ENCODE measurements at places on chromosomes 1 and 21.

GRCh38 chr21:44568667-44569556, 4.6 kb upstream of the KRTAP10-4 start:
- no peak for DNase-seq

GRCh38 chr1:75136921-75137641, 2.9 kb downstream of the LHX8 start:
- DNase-seq, result no peak

- no peak for DNase-seq
These were observed 87.1 kb upstream of the IPO9 start for GRCh38 chr1:201741763-201742342.

DNA sequence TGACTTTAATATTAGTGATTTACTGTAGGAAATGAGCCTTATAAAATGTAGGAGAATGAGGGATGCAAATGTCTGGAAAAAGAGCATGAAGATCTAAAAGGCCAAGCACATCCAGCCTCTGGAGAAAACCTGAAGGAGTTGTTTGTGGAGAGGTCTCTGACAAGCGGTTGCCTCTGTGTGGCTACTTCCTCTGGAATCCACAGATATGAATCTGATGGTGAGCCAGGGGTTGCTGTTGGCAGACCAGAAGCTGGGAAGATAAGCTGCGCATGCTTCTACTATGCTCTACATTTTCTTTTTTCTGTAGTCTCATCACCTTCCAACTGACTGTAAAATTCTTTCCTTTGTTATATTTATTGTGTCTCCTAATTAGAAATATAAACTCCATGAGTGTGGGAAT, 248.6 kb downstream of the OLFM3 start:
- DNase-seq, result no peak

- peak; percentile 100 for DNase-seq
These were observed at the start of gene ILF2 for GRCh38 chr1:153670859-153671627. TSS of gene ILF2 (minus strand) at chr1:153670993. CDS start at chr1:153670922, 71 bp downstream.

DNA sequence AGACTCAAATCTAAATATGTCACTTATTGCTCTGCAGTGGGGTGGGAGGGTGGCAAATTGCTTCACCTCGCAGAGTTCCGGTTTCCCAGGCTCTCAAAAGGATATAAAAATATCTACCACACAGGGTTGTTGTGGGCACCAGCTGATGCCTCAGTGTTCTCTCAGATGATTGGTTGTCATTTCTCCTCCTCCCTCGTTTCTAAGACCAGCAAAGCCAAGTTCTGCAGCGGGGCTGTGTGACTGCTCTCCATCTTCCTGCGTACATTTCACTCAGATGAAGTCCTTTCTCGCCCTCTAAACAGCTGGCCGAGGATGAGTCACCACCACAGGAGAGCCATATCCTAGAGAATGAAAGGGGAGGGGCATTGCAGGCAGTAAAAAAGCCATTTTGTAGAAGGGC, 35.0 kb upstream of the VWA5B1 start:
- DNase-seq, result peak; percentile 34

DNA sequence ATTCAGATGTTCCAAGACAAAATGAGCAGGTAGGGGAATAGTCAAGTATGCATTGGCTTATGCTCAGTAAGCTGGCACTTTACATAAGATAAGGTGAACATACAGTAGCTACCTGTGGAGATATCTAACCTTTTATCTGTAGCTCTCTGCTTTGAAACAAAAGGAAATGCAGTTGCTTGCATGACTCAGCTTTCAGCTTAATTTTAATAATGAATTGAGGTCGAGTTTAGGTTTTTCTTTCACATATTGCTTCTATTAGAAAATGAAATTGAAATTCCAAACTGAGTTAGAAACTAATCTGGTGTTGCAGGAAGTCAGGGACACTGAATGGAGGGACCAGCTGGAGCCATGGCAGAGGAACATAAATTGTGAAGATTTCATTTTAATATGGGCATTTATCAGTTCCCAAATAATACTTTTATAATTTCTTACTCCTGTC, 8.3 kb downstream of the FRRS1 start:
- DNase-seq, result no peak

DNA sequence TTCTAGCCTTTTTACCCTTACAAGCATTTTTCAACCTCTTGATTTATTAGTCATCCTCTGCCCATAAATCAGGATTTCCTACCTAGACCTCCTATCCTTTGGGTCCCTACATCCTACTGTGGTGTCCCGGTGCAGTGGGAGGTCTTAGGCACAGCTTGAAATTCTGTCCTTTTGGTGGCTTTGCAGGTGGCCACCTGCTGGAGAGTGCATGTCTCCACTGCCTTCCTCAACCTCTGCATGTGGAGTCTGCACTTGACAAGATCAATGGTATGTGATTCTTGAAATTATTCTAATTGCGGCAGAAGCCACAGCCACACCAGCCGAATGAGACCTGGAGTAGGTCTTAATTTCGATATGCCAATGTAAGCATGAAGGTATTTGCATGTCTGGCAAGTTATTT, 11.4 kb upstream of the KCNA3 start:
- no peak for DNase-seq

- DNase-seq, result peak; percentile 54
These were observed 10.2 kb upstream of the TNFRSF14 start for GRCh38 chr1:2545754-2546514.

GRCh38 chr1:93595266-93595665, 86.4 kb downstream of the BCAR3 start:
- no peak for DNase-seq

DNA sequence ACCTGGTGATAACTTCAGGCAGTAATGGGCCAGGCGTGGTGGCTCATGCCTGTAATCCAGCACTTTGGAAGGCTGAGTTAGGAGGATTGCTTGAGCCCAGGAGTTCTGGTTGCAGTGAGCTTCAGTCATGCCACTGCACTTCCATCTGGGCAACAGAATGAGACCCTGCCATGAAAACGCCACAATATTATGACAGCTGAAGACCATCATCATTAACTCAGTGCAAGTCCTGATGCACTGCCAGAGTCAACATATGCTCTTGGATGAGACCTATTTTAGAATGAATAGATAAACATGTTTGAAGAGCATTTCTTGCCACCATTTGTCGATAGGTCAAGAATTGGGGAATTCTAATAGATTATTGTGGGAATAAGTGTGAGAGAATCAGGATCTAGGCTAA, 26.4 kb downstream of the HENMT1 start:
- no peak for DNase-seq

DNA sequence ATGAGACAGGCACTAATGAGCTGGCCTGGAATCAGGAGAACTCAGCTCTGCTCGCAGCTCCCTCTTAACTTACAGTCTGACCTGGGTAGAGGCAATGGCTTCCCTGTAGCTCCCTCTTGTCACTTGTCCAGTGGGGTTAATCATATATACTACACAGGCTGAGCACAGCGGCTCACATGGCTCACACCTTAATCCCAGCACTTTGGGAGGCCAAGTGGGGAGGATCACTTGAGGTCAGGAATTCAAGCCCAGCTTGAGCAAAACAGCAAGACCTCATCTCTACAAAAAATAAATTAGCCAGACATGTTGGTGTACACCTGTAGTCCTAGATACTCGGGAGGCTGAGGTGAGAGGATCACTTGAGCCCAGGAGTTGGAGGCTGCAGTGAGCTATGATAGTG, 4.2 kb downstream of the S100A6 start:
- DNase-seq, result no peak

- no peak for DNase-seq
These were observed 56.3 kb upstream of the JUN start for GRCh38 chr1:58839846-58840835.

DNA sequence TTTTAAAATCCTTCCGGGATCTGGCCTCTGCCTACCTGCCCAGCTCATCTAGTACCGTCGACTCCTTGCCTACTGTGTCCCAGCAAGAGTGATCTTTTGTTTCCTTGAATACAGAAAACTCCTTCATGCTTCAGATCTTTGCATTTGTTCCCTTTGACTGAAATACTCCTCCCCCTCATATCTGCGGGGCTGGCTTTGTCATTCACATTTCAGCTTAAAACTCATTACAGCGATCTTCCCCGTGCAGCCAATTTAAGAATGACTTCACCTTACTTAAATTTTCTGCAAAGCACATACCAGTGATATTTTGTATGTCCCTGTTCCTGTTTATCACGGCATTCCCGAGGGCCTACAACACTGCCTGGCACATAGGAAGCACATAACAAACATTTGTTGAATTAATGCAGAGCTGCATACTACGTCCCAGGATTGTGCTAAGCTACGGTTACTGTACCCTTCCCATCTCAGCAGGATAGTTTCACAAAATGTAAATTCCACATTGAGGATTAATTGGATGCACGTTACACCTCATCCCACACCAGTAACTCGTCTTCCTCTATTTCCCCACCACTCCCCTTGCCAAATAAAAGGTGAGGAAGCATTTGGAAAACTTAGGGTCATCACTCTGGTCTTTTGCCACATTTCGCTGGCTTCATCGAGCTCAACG, 837 bp upstream of the DESI2 start:
- no peak for DNase-seq

DNA sequence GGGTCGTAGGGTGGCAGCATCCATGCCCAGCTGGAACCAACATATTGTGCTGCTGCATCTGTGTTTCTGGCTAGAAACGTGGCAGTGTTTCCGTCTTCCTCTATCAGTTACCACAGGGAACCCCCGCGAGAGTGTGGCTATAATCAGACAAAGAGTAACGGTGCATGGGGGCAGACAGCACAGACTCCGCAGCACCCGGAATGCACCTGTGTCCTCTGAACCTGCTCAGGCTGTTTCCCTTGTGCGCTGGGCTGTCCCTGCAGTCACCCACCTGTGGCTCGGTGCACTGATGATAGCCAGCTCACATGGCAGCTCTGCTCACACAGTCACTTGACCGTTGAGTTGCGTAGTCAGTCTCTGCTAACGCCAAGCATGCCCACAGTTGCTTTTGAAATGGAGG, 11.4 kb upstream of the PCBP3 start:
- DNase-seq, result no peak

GRCh38 chr21:46223217-46223616, 5.4 kb downstream of the LSS start:
- DNase-seq, result no peak

GRCh38 chr1:153961421-153961820, 1.9 kb downstream of the SLC39A1 start:
- no peak for DNase-seq

- no peak for DNase-seq
These were observed 6.4 kb upstream of the CGN start for GRCh38 chr1:151504759-151505158.

- no peak for DNase-seq
These were observed 44.2 kb downstream of the ADAMTS1 start for GRCh38 chr21:26800970-26801431.

Measured in RCC 7860 (cell line).